Right atrium auricular region (tissue), 2 donors: ENCODE measurements at places on chromosomes 12 and 14. TPM values are rescaled to one million over a fixed set of nuclear protein-coding genes. Genes with fewer than 3 reads are reported as not detected.

RERG gene
- 12.4 TPM for total RNA-seq

PRICKLE1 gene
- 7.6 TPM for total RNA-seq

TESPA1 gene
- total RNA-seq, result 0.19 TPM

LMNTD1 gene
- not detected for total RNA-seq

ST8SIA1 gene
- 3.3 TPM for total RNA-seq

ACTR6 gene
- total RNA-seq, result 12.1 TPM

RAD9B gene
- 1.2 TPM for total RNA-seq

PRB2 gene
- not detected for total RNA-seq

HOXC6 gene
- total RNA-seq, result not detected

GRIN2B gene
- not detected for total RNA-seq

LRCOL1 gene
- not detected for total RNA-seq

SLC39A5 gene
- total RNA-seq, result not detected

SLC8A3 gene
- 1.4 TPM for total RNA-seq

GALNT8 gene
- 2.0 TPM for total RNA-seq

ANKS1B gene
- total RNA-seq, result 2.4 TPM

RPL10L gene
- not detected for total RNA-seq

NYNRIN gene
- 6.0 TPM for total RNA-seq

PKP2 gene
- 195 TPM for total RNA-seq

TRIM9 gene
- total RNA-seq, result 1.3 TPM

RPGRIP1 gene
- total RNA-seq, result 0.12 TPM

TAS2R50 gene
- not detected for total RNA-seq

RNASE7 gene
- total RNA-seq, result not detected

CDCA3 gene
- 1.7 TPM for total RNA-seq

PPFIA2 gene
- total RNA-seq, result 0.20 TPM

ADAM21 gene
- 0.35 TPM for total RNA-seq

KDM2B gene
- total RNA-seq, result 10.8 TPM

POTEM gene
- not detected for total RNA-seq

GPR135 gene
- 5.0 TPM for total RNA-seq

RFX4 gene
- not detected for total RNA-seq

KRT72 gene
- not detected for total RNA-seq

NGB gene
- total RNA-seq, result not detected

NT5DC3 gene
- 2.3 TPM for total RNA-seq
